ENCODE measurements at places on chromosomes 13 and 19.

GRCh38 chr19:1873524-1874473 lies 10.4 kb upstream of the KLF16 start:
- no peak for DNase-seq

GRCh38 chr19:1990230-1991017 lies 25.1 kb downstream of the BTBD2 start:
- no peak for DNase-seq

DNA sequence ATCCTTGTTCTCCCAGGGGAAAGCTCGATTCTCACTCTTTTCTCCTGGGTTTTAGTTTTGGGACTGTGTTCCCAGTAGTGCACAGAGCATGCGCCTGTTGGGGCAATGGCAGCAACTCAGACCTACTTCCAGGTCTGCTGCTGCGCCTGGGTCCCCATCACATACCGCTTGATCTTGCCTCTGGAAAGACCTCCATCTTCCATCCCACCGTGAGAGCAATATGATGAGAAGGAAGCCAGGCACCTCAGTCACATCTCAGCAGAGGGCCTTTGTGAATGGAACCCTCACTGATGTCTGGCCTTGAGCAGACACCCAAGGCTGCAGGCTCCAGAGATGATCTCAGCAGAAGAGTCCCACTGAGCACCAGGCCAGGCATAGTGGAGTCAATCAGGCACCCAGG lies 176.8 kb upstream of the ZNF507 start:
- DNase-seq = no peak

- DNase-seq = no peak
Observed at GRCh38 chr19:16003391-16003790, 54.6 kb downstream of the OR10H4 start.

GRCh38 chr19:7304200-7304599 lies 10.0 kb upstream of the INSR start:
- no peak for DNase-seq

- DNase-seq = peak; percentile 6
Observed at GRCh38 chr13:50080911-50081678, 65.9 kb downstream of the KCNRG start.

GRCh38 chr13:91739751-91740150 lies 341.3 kb downstream of the GPC5 start:
- no peak for DNase-seq

GRCh38 chr13:45267215-45267614 lies 66.4 kb upstream of the KCTD4 start:
- no peak for DNase-seq

DNA sequence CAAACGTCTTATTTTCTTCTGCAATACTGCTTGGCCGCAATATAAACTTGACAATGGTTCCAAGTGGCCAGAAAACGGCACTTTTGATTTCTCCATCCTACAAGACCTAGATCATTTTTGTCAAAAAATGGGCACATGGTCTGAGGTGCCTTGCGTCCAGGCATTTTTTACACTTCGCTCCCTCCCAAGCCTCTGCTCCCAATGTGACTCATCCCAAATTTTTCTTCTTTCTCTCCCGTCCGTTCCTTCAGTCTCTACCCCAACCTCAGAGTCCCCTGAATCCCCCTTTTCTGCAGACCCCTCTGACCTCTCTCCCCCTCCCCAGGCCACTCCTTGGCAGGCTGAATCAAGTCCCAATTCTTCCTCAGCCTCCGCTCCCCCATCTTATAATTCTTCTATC lies 14.3 kb upstream of the OR10H1 start:
- no peak for DNase-seq

DNA sequence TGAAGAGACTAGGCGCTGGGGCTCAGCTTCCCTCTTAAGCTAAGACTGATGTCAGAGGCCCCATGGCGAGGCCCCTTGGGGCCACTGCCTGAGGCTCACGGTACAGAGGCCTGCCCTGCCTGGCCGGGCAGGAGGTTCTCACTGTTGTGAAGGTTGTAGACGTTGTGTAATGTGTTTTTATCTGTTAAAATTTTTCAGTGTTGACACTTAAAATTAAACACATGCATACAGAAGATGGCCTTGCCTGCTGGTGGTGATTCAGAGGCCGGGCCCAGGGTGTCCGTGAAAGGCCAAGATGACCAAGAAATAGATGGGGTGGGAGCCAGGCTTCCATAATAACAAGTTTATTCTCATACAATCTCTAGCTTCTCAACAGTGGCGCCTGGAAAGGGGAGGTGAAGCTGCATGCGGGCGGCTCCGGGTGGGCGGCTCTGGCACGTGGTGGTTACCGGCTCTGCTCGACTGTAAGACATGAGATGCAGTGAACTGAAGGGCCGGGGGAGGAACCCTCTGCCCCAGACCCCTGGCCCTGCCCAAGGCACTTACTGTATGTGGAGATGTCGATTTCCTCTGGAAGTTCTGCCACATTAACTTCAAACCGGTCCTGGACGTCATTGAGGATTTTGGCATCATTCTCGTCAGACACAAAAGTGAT lies 10.5 kb downstream of the DDX39A start:
- DNase-seq = peak; percentile 17

Data from fibroblast of gingiva (primary cell).